NT2/D1 (cell line): ENCODE measurements at places on chromosomes 13 and 19.
A peak's percentile ranks its signal among the peaks of the same experiment; 100 is the strongest.

DNA sequence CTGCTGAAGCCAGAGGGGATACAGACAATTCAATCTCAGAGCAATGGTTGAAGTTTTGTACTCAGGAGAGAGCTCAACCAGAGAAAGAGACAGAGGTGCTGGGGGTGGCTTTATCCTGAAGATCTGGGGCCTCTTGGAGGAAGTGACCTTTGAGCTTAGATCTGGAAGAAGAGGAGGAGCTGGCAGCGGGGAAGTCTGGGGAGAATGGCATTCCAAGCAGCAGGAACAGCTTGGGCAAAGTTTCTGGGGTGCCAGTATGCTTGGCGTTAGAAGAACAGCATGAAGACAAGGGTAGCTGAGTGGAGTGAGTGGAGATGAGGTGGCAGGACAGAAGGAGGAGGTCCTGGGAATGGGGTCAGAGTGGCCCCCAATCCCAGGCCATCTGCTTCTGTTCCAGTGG is 11.3 kb downstream of the MAST3 start:
- DNase-seq, result no peak

GRCh38 chr13:40060296-40061007 is 405.0 kb downstream of the COG6 start:
- DNase-seq, result no peak

DNA sequence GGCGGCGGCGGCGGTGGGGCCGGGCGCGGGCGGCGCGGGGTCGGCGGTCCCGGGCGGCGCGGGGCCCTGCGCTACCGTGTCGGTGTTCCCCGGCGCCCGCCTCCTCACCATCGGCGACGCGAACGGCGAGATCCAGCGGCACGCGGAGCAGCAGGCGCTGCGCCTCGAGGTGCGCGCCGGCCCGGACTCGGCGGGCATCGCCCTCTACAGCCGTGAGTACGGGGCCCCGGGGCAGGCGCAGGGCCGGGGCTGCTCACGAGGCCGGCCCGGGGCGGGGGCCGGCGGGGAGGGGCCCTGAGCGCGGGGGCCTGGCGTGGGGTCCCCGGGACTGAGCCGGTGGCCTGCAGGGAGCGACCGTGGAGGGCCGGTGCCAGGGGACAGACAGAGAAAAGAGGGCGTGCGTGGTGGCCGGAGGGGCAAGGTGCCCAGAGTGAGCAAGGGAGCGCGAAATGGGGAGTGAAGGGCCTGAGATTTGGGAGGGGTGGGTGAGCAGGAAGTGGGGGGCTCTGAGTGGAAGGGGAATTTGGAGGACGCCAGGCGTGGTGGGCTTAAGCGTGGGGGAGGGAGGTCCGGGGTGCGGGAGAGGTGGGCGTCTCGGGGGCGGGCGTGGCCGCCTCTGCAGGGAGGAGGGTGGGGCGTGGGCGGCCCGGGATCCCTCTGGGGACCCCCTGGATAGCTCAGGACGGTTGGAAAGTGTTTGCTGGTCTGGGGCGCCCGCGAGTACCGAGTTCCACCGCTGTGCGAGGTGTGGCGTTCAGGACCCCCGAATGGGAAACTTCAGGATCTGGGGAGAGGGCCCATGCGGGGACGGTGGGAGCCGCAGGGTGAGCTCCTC is 575 bp downstream of the CARM1 start:
- no peak for DNase-seq

- DNase-seq, result no peak
Measured at GRCh38 chr13:48505597-48506091, 27.2 kb downstream of the RCBTB2 start.

- DNase-seq, result peak; percentile 15
Measured at GRCh38 chr13:50693727-50694126, 149.8 kb downstream of the DLEU7 start.

DNA sequence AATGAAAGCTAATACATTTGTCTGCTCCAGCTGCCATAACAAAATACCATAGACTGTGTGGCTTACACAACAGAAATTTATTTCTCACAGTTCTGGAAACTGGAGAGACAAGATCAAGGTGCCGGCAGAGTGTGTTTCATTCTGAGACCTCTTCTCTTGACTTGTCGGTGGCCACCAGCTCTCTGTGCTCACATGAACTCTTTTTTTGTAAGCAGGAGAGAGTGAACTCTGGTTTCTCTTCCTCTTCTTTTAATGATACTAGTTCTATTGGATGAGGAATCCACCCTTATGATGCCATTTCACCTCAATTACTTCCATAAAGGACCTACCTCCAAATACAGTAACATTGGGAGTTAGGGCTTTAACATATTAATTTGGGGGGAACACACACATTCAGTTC is 11.7 kb downstream of the KCTD12 start:
- DNase-seq, result no peak

DNA sequence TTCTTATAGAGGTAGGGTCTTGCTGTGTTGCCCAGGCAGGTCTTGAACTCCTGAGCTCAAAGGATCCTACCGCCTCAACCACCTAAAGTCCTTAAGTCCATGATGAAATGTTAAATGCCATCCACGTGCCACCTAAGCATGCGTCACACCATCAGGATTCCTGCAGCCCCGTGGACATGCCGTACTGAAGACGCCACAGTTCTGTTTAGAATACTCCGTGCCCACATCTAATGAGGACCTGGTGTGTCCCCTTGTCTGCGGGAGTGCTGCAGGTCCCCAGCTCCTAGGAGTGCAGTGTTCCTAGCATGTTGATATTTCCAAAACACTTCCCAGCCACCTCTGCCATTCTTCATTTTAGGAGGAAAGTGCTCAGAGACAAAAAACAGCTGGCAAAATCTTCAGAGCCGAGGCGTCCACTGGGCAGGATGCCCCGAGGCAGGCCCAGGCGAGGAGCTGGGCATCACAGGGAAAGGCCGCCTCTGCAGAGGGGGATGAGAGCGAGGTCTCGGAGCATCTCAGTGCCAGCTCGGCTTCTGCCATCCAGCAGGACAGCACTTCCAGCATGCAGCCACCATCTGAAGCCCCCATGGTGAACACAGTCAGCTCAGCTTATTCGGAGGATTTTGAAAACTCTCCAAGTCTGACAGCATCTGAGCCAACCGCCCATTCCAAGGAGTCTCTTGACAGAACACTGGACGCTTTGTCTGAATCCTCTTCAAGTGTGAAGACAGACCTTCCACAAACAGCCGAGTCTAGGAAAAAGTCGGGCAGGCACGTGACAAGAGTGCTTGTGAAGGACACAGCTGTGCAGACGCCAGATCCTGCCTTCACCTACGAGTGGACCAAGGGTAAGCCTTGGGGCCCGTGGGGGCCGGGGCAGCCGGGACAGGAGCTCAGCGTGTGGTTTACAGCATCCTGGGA is 13.2 kb downstream of the C19orf44 start:
- no peak for DNase-seq

DNA sequence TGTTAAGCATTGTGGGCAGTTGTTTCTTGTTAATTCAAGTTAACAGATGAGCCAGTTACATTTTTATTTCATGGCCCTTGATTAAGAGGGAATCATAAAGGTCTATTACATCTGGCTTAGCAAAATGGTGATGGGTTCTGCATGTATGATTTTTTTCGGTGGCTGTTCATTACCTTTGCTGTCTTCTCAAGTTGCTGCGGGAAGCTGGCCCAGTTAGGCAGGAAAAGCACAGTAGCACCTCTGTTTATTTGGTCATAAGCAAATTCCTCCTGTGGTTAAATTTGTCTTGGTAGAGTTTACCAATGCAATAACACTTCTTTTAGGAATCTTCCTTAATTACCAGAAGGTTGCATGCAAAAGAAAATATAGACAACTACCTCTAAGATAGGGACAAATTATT is 104.5 kb downstream of the FRY start:
- DNase-seq, result no peak

DNA sequence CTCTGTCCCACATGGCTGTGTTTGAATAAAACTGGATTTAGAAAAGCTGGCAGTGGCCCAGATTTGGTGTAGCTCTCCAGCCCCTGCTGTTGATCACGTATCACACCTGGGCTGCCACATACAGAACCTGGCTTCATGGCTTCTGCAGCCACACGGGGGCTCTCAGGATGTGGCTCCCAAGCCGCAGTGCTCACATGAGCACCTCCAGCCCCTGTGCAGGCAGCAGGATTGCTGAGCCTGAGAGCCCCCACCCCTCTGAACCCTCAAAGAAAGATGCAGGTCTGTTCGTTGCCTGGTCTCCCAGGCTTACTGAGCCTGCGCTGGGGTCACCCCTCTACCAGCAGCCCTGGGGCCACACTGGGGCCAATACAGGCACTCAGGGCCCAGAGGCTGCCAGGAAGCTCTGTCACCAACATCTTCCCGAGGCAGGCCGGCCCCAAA is 2.7 kb downstream of the PLEKHF1 start:
- DNase-seq, result no peak

GRCh38 chr19:14614099-14614412 is 31.2 kb downstream of the CLEC17A start:
- DNase-seq, result no peak

DNA sequence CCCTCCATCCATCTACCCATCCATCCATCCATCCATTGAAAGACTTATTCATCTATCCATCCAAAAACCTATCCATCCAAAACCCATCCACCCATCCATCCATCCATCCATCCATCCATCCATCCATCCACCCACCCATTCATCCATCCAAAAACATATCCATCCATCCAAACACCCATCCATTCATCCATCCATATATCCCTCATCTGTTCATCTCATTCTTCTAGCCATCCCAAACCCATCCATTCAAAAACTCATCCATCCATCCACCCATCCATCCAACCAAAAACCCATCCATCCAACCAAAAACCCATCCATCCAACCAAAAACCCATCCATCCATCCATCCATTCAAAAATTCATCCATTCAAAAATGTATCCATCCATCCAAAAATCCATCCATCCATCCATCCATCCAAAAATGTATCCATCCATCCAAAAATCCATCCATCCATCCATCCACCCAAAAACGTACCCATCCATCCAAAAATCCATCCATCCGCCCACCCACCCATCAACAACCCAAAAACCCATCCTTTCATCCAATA is 56.5 kb downstream of the TSHZ3 start:
- DNase-seq, result no peak

GRCh38 chr13:100175078-100175802 is 86.3 kb downstream of the PCCA start:
- no peak for DNase-seq

GRCh38 chr13:44045180-44045562 is 165.5 kb downstream of the LACC1 start:
- no peak for DNase-seq

- DNase-seq, result no peak
Measured at GRCh38 chr13:99065235-99066015, 87.6 kb upstream of the DOCK9 start.

DNA sequence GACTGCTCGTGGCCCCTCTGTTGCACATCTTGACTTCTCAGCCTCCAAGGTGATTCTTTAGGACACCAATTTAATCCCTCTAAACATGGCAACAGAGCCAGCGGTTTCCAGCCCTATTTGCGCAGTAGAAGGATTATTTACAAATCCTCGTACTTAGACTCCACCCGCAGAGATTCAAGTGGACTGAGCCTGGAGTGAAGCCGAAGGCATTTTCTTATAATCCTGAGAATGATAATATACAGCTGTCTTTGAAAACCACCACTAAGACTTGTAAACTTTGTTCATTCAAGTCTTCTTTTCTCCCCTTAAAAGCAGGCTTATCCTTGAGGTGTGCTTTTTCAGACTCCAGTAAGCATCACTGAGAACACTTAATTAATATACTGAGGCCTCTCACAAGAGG is 4.8 kb upstream of the DPRX start:
- DNase-seq, result no peak

GRCh38 chr13:75170311-75170710 is 311.7 kb downstream of the TBC1D4 start:
- DNase-seq, result no peak

DNA sequence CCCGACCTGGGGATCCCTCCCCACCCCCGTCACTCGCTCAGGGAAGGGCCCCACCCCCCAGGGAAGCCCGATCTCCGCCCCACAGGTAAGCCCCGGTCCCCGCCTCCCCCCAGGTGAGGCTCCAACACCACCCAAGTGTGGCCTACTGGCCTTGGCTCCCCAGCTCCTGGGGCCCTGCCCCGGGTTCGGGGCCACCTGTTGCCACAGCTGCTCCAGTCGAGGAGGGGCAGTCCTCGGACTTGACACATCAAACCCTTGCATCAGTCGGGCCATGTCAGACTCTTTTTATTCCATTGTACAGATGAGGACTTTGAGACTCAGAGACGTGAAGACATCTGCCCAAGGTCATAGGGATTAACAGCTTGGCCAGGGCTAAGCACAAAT is 512 bp downstream of the CC2D1A start:
- no peak for DNase-seq

- DNase-seq, result no peak
Measured at GRCh38 chr19:1512671-1513498, at the start of gene ADAMTSL5. ADAMTSL5 (minus strand) TSS chr19:1513019; CDS start chr19:1510943, 2,076 bp downstream.

DNA sequence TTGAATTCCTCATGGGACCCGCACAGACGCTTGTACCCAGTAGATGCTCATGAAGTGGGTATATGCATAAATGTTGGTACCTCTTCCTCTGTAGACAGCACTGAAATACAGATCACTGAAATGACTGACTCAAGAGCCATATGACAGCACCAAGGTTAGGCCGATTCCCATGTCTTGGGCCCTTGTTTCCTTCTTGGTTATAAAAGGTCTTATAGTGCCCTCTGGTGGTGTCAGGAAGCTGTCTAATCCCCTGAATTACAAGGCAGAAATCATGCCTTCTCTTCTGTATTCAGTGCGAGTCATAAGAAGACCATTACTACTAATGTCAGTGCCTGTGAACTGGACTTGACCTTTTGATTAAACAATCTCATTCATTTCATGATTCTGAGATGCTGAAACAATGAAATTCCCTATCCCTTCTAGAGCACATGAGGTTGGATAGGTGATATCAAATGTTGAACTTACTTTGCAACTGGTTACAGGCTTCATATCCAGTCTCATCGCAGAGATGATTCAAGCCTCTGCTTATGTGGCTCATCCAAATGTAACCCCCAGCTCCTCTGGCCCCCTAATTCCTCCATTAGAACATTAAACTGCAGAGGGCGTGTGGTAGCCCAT is 59.7 kb downstream of the SPATA13 start:
- peak; percentile 64 for DNase-seq

DNA sequence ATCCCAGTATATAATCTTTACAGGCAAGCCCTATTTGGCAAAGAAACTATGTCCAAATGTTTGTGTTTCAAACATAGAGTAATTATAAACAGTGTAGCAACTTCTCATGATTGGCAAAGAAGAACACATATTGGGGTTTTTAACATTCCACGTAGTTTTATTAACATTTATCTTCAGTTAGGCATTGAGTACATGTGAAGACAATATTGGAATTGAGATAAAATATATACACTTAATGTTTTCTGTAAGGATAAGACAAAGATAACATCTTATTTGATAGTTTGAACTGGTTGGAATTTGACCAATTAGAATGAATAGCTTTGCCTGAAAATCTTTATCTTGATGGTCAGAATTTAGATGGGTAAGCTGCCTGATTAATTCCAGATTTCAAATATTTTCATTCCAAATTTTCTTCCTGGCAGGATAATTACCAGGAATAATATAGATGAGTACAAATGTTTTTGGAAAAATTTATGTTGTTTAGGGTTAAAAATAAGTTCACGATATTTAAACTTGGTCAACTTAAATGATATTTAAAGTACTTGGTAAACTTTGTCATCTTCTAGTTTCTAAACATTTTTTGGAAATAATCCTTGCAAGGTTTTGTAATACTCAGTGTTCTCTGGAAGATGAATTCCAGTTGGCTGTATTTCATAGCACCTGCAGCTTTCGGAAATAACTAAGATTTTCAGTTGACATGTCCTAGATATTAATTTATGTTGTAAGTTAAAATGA is 536.5 kb upstream of the SPRY2 start:
- DNase-seq, result no peak

- no peak for DNase-seq
Measured at GRCh38 chr19:52724701-52725514, 9.9 kb downstream of the ZNF611 start.
